ENCODE measurements at places on chromosomes 13 and 19.

- DNase-seq = peak; percentile 82
These were observed 20.3 kb upstream of the AKT2 start for GRCh38 chr19:40305403-40305802.

- no peak for DNase-seq
These were observed 23.1 kb upstream of the TSHZ3 start for GRCh38 chr19:31372246-31372781.

DNA sequence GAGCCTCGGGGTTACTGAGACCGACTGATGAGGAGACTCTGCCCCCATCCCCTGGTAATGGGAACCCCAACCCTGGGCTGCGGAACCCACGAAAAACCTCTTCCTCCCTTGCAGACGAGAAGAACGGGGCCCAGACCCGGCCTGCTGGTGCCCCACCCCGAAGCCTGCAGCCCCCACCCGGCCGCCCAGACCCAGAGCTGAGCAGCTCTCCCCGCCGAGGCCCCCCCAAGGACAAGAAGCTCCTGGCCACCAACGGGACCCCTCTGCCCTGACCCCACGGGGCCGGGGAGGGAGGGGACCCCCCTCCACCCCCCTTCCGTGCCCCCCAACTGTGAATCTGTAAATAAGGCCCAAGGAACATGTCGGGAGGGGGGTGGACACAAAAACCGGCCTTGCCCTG is 13.3 kb downstream of the TMEM150B start:
- DNase-seq = no peak

GRCh38 chr19:33812388-33813330 is 16.0 kb downstream of the KCTD15 start:
- no peak for DNase-seq

- peak; percentile 27 for DNase-seq
These were observed 442 bp upstream of the FGF14 start for GRCh38 chr13:102402290-102402689.

DNA sequence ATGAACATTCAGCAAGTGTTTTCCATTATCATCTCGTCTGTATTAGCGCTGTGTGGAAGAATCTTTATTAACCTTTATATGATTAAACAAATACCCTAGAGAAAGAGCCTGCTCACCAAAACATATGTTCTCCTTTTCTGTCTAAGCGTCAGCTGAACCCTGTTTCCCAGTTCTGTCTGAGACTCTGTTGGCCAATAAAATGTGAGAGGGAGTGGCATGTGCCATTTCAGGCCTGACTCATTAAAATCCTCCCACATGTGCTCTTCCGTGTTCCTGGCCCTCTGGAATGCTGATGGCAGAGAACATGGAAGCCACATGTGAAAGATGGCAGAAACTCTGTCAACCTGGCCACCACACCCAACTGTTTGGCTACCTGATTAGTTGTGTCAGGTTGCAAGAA is 181.9 kb upstream of the EDNRB start:
- DNase-seq = peak; percentile 56

- no peak for DNase-seq
These were observed 57.1 kb downstream of the SIPA1L3 start for GRCh38 chr19:37964109-37964508.

All from fibroblast of gingiva (primary cell).